ENCODE measurements at places on chromosomes 7 and 10.

GRCh38 chr7:123757095-123757494, 8.3 kb upstream of the WASL start:
- no peak for DNase-seq

DNA sequence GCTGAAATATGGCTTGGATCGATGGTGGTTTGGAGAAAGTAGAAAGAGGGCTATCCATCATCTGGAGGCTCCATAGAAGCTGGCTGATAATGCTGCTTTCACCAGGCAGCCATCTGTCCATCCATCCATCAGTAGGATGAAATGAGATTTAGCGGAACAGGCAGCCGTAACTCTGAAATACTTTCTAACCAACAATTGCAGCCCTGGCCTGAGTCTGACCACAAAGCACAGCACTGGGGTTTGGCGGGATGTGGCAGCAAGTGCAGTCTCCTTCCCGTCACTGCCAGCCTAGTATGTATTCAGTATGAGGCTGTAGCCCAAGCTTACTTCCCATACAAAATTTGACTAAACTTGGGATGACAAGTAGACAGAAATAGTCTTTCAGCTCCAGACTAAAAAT, 38.0 kb downstream of the R3HCC1L start:
- DNase-seq, result no peak

GRCh38 chr10:132232981-132233380, 46.2 kb downstream of the DPYSL4 start:
- DNase-seq, result no peak

- DNase-seq, result peak; percentile 25
These were observed 13.4 kb downstream of the PRKAG2 start for GRCh38 chr7:151863386-151864079.

- DNase-seq, result no peak
These were observed 150.8 kb downstream of the NRP1 start for GRCh38 chr10:33183655-33184054.

DNA sequence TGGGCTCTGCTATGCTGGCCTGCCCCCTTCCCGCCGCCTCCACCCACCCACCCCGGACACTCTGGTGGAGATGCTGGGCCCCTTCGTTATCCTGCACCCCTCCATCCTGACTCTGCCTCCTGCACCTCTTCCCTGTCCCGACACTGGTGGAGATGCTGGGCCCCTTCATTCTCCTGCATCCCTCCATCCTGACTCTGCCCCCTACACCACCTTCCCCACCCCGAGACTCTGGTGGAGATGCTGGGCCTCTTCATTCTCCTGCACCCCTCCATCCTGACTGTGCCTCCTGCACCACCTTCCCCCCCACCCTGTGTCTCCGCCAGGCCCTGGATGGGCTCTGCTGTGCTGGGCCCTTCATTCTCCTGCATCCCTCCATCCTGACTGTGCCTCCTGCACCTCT, 15.0 kb downstream of the IDI2 start:
- no peak for DNase-seq

- DNase-seq, result no peak
These were observed 110.2 kb downstream of the VTI1A start for GRCh38 chr10:112557197-112557596.
